ENCODE measurements at places on chromosomes 7 and 10.
A peak's percentile ranks its signal among the peaks of the same experiment; 100 is the strongest.

DNA sequence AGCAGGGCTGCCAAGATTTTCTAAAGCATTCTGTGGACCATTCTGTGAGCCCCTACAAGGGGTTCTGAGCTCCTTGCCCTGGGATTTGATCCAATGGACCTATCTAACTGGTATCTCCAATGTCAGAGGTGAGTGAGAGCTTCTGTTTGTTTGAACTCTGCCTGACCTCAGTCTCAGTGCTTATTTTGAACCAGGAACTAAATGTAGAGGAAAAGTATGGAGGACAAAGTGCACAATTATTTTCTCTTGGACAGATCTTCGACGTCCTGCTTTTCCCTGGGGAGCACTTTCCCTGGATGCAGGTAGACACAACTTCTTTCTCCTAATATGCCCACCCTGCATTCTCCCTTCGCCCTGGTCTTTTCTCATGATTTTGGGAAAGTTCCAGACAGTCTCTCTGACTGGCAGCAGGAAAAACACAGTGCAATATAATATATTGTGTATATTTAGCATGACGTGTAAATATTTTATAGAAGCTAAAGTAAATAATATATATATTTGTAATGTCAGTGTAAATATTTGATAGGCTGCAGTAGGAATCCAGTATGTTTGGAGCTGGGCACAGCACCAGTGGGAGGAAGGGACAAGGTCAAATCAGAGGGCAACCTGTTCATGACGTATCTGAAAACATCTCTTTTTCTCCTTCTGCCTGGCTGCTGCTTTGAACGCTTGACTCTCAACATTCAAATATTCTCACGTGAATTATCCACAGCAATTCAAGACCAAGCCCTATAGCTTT is 184.0 kb upstream of the LYZL1 start:
- no peak for DNase-seq

DNA sequence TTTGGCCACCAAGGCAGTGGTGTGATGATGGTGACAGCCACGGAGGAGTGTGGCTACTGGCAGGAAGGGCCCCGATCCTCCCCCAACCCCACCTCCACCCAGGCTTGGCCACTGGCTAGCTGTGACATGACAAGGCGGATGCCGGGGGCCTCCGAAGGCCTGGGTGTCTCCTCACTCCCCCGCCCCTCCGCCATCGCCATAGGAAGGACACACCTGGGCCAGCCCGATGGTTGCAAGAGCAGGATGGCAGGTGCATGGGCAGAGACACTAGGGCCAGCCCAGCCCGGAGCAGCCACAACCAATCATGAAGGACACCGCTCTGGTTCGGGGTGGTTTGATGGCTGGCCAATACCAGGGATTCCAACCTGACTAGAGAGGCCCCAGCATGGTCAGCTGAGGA is 81.0 kb downstream of the PTPRN2 start:
- no peak for DNase-seq

DNA sequence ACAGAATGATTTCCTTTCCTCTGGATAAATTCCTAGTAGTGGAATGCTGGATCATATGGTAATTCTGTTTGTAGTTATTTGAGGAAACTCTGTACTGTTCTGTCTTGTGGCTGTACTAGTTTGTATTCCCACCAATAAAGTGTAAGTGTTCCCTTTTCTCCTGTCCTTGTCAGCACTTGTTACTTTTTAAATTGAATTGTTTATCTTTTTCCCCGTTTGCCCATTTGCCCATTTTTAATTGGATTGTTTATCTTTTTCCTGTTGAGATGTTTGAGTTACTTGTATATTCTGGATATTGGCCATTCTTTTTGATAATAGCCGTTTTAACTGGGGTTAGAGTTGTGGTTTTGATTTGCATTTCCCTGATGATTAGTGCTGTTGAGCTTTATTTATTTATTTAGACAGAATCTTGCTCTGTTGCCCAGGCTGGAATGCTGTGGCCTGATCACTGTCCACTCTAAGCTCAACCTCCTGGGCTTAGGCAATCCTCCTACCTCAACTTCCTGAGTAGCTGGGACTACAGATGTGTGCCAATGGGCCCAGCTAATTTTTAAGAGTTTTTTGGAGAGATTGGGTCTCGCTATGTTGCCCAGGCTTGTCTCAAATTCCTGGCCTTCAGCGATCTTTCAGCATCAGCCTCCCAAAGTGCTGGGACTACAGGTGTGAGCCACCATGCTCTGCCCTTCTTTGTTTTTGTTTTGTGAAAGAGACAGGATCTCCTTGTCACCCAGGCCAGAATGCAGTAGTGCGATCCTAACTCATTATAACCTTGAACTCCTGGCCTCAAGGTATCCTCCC is 23.0 kb downstream of the BMPR1A start:
- no peak for DNase-seq

DNA sequence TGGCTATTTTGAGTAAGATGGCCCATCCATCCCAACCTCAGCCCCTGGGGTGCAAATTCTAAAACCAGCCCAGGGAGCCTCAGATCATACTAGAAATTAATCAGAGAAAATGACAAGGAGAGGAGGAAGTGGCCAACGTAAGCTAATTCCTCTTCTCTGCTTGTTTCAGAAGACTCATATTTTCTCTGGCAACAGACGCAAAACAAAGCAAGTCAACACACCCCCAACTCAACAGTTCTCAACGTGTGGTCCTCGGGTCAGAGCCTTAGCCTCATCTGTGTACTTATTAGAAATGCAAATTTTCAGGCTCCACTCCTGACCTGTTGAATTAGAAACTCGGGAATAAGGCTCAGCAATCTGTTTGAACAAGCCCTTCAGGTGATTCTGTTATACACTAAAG is 413.9 kb upstream of the AUTS2 start:
- DNase-seq, result no peak

GRCh38 chr7:123888192-123888591 is 36.8 kb upstream of the SPAM1 start:
- DNase-seq, result no peak

DNA sequence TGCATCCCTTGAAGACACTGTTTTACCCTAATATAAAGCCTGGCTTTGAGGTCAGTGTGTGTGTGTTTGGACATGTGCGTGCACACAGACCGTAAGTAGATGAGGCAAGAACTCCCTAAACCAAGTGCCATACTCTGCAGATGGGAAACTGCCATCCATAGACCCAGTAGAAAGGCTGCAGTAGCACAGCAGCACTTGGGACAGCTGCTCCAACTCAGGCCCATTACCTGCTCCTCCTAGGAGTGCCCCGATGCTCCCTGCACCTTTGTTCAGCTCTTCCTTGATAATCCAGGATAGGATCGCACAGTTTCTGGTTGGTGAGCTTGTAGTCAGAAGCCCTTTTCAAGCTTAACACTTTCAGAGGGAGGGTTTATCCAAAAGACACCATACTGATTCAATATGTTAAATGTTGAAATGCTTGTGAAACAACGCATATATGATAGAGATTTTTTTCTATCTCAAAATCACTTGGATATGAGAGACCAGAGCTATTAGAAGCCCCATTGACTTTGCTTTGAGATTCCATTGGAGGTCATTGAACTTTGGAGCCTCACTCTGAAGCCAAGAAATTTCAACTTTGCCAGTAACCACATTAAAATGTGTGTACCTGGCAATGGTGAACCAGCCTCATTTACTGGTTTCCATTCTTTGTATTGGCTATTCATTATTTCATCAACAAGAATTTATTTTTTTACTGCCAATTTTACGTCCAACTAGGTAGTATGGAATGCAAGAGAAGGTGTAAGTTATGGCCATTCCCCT is 757.0 kb upstream of the GALNT17 start:
- DNase-seq, result no peak

- DNase-seq, result no peak
These were observed 260.6 kb downstream of the CCSER2 start for GRCh38 chr10:84588971-84589370.

DNA sequence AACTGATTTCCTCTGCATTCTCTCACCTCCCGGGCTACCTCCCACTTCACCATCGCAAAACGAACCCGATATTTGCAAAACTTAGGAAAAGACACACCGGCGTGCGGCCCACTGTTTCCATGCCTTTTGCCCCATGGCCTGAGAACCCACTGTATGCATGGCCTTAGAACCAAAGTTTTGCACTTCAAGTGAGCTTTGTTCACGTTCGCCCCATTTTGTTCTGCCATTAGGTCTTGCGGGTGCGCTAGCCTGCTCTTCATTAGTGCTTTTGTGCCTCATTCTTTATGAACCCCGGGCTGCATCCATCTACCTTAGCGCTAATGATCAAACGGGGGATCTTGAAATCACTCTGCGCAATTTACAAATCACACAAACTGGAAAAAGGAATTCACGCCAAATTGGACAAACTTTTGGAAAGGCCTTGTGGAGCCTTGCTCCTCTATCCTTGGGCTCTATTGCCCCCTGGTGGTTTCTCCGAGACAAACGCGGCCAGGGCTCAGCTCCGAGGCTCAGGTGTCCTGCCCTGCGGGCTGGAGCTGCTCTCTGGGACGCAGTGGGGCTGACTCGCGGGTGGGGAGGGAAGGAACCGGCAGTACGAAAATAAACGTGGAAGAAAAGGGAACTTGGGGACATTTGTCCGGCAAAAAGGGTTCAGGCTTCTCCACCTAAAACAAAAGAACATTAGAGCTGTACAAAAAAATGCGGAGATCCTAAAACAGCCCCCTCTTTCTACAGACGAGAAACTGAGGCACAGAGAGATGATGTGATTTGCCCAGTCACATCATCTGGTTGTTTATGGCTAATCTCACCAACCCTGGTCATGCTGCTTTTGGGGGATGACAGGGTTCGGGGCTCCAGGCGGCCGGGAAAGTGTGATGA is 300.4 kb upstream of the NFE2L3 start:
- peak; percentile 65 for DNase-seq

GRCh38 chr10:5013385-5013784 is 9.7 kb upstream of the AKR1C2 start:
- no peak for DNase-seq

- DNase-seq, result no peak
These were observed 73.6 kb downstream of the PODXL start for GRCh38 chr7:131482800-131483199.

GRCh38 chr7:35351466-35351865 is 97.6 kb upstream of the TBX20 start:
- no peak for DNase-seq

GRCh38 chr10:43874984-43875383 is 226.3 kb upstream of the ZNF32 start:
- DNase-seq, result no peak

- DNase-seq, result no peak
These were observed 608.2 kb downstream of the PARD3 start for GRCh38 chr10:34206935-34207268.

DNA sequence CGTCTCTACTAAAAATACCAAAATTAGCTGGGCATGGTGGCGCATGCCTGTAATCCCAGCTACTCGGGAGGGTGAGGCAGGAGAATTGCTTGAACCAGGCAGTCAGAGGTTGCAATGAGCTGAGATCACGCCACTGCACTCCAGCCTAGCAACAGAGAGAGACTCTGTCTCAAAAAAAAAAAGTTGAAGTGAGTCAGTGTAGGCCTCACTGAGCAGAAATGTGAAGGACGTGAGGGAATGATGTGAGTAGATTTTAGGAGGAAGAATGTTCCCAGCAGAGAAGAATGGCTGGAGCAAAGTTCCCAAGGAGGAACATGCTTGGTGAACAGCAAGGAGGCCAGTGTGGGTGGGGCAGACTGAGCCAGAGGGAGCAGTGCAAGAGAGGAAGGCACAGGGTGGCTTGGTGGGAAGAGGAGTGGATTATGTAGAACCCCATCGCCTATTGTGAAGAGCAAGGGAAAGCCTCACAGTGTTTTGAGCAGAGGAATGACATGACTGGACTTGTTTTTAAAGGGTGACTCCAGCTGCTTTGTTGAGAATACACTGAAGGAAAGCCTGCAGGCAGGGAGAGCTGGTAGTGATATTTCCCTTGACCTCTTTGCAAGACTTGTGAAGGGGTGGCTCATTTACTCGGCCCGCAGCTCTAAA is 708.7 kb downstream of the SUGCT start:
- DNase-seq, result no peak

DNA sequence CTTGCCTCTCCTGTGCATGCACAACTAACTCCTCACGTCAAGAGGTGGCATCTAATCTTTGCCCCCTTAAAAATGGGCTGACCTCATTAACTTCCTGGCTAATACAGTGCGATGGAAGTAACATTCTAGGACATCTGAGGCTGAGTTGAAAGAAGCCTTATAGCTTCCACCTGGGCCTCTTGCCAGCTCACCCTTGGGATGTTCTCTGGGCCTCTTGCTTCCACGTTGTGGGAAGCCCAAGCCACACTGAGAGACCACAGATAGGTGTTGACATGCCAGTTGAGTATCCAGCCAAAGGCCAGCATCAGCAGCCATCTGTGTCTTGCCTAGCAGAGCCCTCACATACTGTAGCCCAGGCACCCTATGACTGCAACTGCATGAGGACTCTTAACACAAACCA is 60.8 kb upstream of the GDF10 start:
- DNase-seq, result no peak

GRCh38 chr7:92633211-92633906 is 43.2 kb upstream of the FAM133B start:
- peak; percentile 41 for DNase-seq

GRCh38 chr7:102425639-102426267 is 7.6 kb upstream of the ORAI2 start:
- DNase-seq, result peak; percentile 87
